ENCODE measurements at places on chromosomes 5 and 9.

DNA sequence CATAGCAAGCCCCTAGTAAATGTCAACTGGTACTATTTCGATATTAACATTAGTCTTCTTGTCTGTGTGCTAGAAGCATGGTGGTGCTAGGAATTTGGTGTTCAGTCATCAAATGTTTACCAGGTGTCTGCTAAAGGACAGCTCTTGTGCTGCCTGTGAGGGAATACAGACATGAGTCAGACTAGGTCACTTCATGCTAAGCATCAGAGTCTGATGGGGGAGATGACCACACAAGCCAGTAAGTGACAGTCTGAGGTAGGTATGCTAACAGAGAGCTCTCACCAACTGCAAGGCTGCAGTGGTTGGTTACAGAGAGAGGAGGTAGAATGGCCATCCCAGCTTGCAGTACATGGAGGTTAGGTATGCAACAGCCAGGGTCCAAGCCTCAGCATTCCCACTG, 320.9 kb downstream of the CDK5RAP2 start:
- no peak for DNase-seq

DNA sequence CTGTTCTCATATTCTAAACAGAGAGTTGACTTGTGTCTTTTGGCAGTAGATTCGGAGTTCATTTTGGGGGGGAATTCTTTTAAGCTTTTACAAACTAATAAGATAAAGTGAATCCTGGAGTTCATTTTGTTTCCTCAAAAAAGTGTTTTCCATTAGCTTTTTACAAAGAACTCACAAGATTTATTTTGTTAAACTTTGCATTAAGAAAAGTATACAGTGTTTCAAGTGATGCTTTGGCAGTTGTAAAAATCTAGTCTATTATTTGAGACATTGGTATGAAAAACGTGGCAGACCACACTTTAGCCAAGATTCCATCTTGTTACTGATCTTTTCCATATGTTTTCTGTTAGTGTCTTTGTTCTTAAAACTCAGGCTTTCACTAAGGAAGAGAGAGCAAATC, 1.2 kb upstream of the OMD start:
- no peak for DNase-seq

- no peak for DNase-seq
These were observed 565.5 kb upstream of the DMAC1 start for GRCh38 chr9:8365029-8365428.

DNA sequence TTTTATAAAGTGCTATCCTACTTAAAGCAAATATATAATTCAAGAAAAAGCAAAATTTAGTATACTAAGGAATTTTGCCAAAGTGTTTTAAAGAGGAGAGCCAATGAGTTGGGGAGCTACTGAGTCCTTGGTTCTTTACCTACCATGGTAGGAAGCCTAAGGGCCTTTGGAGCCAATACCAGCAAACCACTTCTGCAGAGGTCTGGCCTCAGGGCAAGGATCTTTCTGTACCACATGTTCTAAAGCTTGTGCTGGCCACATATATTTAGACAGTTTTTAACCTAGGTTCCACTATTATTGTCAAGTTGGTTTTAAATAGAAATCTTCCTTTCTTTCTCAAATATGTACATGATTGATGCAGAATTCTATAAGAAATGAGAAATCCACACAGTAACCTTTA, 172.3 kb upstream of the NREP start:
- no peak for DNase-seq

GRCh38 chr9:18863791-18864190, 169.2 kb downstream of the SAXO1 start:
- DNase-seq, result no peak

- DNase-seq, result peak; percentile 34
These were observed 124.8 kb upstream of the RAD23B start for GRCh38 chr9:107158321-107158720.

DNA sequence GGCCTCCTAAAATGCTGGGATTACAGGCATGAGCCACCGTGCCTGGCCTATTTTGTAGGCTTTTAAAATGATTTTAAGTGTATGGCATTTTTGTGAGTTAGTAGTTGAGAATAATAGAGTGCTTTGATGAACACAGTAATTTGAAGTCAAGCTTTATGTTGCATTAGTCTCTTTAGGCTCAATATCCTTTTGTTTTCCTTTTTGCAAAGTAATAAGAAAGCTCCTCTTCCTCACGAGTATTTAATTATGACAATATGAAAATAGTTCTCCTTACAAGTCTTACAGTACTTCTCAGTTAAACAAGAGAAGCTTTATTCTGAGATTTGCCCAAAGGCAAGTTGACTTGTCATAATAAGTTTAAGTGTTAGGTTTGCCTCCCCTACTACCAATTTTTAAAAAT, 69.0 kb downstream of the TJP2 start:
- DNase-seq, result no peak

DNA sequence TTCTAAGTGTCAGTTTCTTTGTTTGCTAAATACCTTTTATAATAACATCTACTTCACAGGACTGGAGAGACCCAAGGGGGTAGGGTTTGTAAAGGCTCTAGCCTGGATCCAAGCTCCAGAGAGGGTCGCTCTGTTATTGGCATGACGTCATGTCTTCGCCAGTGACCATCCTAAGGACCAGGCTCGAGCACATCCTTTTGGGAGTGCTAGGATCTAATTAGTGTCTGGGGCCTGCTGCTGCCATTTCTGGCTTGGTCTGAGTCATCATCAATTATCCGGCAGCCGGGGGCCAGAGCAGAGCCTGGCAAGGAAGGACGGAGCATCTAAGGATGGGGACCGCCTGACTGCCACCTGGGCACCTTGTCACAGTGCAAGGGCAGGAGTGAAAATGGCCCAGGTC, 153.0 kb downstream of the NSG2 start:
- no peak for DNase-seq

GRCh38 chr9:92058026-92058425, 57.2 kb downstream of the SPTLC1 start:
- no peak for DNase-seq

- no peak for DNase-seq
These were observed 117.5 kb downstream of the PCSK5 start for GRCh38 chr9:76007935-76008334.

- DNase-seq, result no peak
These were observed 77.1 kb upstream of the IQGAP2 start for GRCh38 chr5:76325876-76326491.

- no peak for DNase-seq
These were observed 210.2 kb downstream of the FRMD3 start for GRCh38 chr9:83327750-83328622.

- DNase-seq, result no peak
These were observed 592.6 kb upstream of the CDH6 start for GRCh38 chr5:30600892-30601291.

GRCh38 chr5:134267366-134268018, 41.6 kb upstream of the PPP2CA start:
- no peak for DNase-seq

DNA sequence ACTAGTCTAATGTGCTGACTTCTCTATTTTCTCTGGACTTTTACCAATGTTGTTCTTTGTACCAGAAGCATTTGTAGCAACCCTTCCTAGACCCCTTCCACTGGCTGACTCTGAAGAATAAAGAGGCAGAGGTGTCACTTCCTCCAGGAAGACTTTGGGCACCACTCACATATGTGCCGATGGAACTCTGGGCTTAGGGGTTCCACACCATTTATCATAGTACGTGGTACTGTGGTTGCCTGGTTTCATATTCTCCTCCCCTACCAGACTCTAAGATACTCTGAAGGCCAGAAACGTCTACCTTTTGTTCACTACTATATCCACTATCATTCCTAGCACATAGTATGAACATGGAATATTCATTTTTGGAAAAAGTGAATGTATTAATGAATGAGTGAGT, 88.0 kb downstream of the BNC2 start:
- no peak for DNase-seq

- DNase-seq, result no peak
These were observed 9.7 kb downstream of the RICTOR start for GRCh38 chr5:39064450-39064849.

DNA sequence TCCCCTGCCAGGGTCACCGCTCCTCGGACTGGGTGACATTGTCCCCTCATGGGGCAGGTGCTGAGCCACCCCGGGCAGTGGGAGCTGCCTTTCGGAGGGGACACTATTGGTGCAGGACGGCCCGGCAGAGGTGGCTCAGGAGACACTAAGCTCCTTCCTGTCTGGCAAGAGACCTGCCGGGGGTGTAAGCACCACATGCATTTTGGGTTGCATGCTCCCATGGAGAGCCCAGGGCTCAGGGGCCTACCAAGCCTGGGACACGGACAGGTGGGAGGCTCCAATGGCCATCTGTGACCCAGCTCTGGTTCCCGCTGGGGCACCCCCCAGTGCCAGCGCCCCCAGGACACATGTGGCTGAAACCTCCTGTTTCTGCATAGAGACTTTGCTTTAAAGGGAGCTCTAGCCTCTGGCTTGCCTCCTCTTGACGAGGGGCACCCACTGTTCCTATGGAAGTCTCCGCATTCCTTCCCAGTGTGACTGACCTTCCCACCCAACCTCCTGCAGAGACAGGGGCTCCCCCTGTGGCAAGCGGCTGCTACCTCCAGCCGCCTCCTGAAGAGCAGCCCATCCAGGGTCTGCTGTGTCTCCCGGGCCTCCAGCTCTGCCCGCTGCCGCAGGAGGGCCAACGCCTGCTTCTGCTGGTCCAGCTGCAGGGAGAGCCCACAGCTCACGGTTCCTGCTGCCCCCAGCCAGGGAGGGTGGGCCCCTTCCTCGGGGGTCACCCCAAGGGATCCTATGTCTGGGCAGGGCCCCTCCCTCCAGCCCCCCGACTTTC, 28.1 kb downstream of the CCDC187 start:
- DNase-seq, result no peak

GRCh38 chr5:103373597-103374472, 115.3 kb downstream of the MACIR start:
- no peak for DNase-seq

DNA sequence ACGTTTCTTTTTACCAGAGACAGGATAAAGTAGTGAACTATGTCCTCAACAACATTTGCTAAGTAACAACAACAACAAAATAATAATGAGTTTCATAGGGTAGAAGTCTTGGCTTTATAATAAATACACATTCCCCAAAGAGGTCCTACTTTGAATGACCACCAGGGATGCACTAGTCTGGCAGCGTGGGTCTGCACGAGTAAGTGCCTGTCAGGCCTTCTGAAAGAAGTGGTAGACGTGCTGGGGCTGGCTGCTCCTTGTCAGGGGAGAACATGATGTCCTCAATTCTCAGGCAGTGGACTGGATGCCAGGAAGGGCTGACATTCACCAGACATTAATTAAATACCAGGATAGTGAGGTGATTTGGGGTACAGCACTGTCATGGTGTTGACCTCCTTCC, 331.1 kb downstream of the TMEM38B start:
- DNase-seq, result no peak

GRCh38 chr9:137315581-137316011, 13.5 kb upstream of the NRARP start:
- no peak for DNase-seq

DNA sequence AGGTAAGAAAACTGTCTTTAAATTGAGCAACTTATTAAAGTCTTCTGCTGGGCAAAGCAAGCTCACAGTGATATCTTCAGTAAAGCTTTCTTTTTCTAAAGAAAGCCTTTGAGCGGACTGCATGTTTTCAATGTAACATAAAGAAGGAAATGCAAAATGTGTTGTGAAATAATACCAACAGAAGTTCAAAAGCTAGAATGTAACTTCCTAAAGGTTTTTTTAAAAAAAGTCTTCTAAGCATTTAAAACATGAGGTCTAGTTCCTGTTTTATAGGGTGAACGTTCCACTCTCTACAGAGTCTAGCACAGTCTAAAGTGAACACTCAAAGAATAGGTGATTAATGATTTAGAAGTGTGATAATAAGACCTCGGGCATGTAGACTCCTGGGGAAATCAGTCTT, 62.9 kb downstream of the DENND1A start:
- no peak for DNase-seq

GRCh38 chr5:5795074-5795771, 372.7 kb downstream of the ICE1 start:
- DNase-seq, result no peak

GRCh38 chr5:166648736-166649135, 1642.7 kb upstream of the WWC1 start:
- DNase-seq, result no peak

GRCh38 chr5:14219800-14220512, 76.8 kb downstream of the TRIO start:
- no peak for DNase-seq

GRCh38 chr9:93575796-93576257, 557 bp upstream of the PHF2 start:
- no peak for DNase-seq

GRCh38 chr5:97383996-97384395, 200.9 kb upstream of the RIOK2 start:
- no peak for DNase-seq

- DNase-seq, result no peak
These were observed 44.2 kb upstream of the COL15A1 start for GRCh38 chr9:98899408-98900056.

- no peak for DNase-seq
These were observed 36.1 kb upstream of the CCNG1 start for GRCh38 chr5:163401271-163401670.

GRCh38 chr9:128713941-128714573, 9.9 kb downstream of the ZDHHC12 start:
- DNase-seq, result no peak

- no peak for DNase-seq
These were observed 311.4 kb upstream of the MSX2 start for GRCh38 chr5:174412941-174413340.

GRCh38 chr5:68954618-68954910, 139.2 kb upstream of the SLC30A5 start:
- no peak for DNase-seq

GRCh38 chr5:68803881-68804319, 289.9 kb upstream of the SLC30A5 start:
- no peak for DNase-seq
